ENCODE measurements at places on chromosomes 12 and 14.

DNA sequence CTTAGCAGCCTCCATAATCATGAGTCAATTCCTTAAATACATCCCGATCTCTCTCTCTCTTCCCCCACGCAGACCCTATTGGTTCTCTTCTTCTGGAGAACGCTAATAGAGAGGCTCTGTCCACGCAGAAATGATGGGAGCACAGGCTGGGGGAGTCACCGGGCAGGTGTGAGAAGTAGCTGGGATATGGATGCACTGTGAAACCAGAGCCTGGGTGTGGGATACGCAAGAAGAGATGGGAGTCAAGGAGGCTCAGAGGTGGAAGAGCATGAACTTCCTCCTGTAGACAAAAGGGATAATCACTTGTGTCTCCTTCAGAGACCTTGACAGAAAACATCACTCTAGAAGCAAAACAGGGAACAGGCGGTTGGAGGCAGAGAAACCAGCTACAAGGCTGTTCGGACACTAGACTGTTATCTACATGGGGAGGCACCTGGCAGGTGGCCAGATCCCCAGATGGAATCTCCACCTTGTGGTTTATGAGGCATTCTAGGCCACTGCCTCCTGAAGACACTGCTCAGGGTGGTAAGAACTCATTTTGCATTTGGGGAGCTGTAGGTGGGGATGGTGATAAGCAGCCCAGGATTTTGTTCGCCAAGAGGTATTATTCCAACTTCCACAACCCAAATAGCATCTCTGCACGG is 7.2 kb upstream of the SELPLG start:
- no peak for DNase-seq

DNA sequence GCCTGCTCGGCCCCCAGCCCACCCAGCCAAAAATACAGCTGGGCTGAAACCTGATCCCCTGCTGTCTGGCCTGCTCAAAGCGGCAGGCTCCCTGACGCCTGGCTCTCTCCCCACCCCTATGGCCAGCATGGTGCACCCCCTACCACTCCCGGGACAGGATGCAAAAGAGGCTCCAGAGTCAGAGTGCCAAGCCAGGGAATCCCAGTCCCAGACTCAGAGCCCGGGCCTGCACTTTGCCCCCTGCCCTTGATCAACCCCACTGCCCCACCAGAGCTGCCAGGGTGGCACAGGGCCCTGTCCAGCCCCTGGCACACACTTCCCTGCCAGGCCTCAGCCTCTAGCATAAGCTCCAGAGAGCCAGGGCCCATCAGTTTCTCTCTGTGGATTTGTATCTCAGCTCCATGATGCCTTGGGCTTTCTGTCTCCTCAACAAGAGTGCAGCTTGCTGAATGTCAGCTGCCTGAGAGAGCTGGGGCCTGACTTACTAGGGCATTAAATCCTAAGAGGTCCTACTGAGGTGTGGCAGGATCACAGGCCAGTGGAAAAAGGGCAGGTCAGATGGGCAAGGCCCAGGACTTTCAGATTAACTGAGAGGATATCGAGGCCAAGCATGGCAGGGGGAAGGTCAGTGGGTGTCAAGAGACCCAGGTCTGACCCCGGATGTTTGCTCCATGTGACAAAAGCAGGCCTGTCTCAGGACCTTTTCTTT is 13.9 kb downstream of the ACVRL1 start:
- DNase-seq = no peak

DNA sequence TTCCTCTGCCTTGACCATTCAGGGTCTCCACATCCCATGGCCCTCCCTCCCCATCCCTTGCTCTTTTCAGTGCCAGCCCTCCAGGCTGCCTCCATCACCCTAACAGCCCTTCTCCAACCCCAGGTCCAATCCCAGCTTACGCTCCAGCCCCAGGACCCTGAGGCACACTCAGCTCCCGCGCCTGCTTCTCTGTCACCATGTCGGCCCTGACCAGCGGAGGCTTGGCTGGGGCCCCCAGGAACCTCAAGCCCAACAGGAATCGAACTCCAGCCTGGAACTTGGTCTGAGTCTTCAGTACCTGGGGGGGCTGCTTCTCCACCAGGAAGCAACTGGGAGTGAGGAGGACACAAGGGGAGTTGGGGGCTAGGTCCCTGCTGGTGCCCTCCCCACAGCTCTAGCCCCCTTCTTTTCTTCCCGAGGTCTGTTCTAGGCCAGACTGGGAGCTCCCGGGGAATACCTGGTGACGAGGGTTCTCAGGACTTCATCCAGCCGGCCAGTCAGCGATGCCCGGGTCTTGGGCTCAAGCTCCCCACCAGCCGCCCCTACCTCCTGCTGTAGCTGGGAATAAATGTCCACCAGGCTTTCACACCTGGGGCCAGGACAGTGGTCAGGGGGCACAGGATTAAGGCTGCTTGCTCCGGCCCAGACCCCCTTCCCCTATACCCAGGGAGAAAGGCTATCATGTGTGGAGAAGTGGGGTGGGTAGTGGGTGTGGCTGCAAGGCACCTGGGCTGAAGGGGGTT is 6.0 kb downstream of the STAT6 start:
- DNase-seq = no peak

GRCh38 chr14:52735921-52736489 is 6.0 kb downstream of the STYX start:
- DNase-seq = no peak

GRCh38 chr12:64797156-64797555 is 27.3 kb upstream of the TBC1D30 start:
- DNase-seq = no peak

DNA sequence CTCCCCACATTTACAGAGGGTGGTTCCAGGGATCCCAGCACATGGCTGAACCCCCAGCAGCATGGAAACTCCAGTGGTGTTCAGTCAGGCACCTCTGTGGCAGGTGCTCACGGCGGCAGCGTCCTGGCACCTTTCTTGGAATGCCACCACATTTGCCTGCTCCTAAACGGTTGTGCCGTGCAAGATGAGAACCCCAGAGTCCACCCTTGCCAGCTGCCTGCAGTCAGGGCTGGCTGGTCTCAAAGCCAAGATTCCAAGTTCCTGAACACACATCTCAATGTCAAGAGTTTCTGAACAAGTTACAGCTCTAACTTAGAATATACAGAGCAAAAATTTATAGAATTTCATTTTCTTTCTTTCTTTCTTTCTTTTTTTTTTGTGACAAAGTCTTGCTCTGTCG is 38.7 kb downstream of the DDX51 start:
- DNase-seq = no peak

GRCh38 chr12:45704968-45705367 is 24.5 kb upstream of the ARID2 start:
- no peak for DNase-seq

- DNase-seq = no peak
These were observed 66.3 kb downstream of the TBX5 start for GRCh38 chr12:114339626-114340025.

GRCh38 chr12:54989829-54990228 is 5.3 kb upstream of the TESPA1 start:
- no peak for DNase-seq

DNA sequence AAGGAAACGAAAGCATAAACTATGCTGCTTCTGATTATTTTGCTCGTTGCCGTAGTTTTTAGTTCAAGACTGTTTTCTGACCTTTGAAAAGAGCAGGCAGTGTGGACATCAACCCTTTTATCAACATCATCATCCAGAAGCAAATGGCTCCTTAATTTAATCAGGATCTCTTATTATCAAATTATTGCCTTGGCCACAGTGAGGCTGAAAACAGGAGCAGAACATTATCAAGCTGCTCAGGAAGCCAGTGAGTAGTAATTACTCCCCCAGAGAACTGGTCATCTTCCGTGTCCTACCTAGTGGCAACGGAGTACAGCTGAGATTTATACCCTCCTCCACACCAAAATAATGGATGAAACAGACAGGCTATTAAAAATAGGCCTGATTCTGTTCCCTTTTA is 2.2 kb upstream of the DIABLO start:
- DNase-seq = no peak

DNA sequence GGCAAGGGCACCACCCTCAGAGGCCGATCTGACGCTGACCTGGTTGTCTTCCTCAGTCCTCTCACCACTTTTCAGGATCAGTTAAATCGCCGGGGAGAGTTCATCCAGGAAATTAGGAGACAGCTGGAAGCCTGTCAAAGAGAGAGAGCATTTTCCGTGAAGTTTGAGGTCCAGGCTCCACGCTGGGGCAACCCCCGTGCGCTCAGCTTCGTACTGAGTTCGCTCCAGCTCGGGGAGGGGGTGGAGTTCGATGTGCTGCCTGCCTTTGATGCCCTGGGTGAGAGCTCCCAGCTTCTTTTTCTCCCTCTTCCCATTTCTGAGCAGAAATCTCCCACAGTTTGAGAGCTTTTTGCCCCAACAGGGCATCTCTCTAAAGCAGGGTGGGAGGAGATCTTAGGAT is 1.8 kb downstream of the OAS1 start:
- DNase-seq = no peak

DNA sequence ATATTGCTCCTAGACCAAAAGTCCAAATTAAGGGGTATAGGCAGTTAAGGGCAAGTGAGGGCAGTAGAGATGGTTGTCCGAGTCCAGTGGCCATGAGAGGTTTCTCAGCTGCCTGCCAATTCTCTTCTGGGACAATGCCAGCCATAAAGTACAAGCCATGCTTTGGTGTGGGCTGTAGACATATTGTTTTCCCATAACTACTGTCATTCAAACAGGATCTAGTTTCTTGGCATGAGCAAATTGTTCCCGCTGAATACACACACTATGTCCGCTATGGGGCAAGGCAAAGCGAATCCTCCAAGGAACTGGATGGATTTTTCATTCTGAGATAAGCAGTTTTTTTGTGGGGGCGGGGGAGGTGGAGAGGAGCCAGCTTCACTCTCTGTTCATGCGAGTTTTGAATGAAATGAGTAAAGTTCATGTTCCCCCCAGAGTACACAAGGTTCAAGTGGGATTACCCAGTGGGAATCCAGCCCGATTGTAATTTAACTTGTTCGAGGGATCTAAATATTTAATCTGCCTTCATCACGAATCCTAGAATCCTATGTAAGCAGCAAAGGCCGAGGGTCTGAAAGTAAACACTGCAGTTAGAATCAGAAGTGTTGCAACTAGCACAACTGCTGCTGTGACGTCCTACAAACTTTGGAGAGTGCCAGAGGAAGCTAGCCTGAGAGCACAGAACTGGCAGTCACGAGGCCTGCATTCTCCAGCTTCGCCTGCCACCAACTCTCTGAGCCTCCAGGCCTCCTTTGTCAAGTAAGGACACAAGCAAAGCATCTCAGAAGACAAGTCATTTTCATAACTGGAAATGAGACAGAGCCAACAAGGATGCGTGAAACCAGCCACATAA is 137.0 kb downstream of the CRADD start:
- DNase-seq = no peak

GRCh38 chr14:82385048-82385447 is 851.4 kb upstream of the SEL1L start:
- no peak for DNase-seq

- DNase-seq = no peak
These were observed 593 bp downstream of the UNC119B start for GRCh38 chr12:120710805-120711296.

GRCh38 chr14:32366986-32367385 is 37.9 kb downstream of the AKAP6 start:
- DNase-seq = no peak

DNA sequence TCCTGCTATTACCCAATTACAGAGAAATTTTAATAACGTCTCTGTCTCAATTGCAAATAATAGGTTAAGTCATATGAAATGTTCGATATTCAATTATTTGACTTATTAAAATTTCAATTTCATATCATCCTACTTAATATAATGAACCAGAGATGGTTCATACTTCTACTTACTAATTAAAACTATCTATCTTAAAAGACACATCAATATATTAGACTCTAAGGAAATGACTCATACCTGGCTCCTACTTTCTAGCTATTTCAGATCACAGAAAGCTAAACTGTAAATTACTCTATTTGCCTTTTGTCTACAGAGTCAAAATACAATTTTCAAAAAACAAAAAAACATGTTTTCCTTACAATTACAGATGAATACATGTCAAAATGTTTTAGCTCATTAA is 99.6 kb downstream of the CAPZA3 start:
- no peak for DNase-seq

DNA sequence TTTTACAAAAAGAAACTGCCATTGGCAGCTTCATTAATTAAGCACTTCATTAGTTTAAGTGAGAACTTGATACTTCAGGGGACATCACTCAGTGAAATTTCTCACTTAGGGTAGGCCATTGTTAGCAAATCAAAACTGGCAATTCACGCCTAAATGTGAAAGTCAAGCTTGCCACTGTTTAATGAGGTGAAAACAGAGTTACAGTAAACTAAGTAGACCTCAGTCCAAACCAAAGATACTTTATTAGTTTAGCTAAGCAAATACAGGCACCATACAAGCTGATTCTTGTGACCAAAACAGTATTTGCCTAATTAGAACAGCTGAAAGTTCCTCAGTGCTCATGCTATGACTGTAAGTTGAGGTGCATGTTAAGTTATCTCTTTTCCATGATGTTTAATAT is 176.5 kb upstream of the CPNE8 start:
- DNase-seq = no peak

DNA sequence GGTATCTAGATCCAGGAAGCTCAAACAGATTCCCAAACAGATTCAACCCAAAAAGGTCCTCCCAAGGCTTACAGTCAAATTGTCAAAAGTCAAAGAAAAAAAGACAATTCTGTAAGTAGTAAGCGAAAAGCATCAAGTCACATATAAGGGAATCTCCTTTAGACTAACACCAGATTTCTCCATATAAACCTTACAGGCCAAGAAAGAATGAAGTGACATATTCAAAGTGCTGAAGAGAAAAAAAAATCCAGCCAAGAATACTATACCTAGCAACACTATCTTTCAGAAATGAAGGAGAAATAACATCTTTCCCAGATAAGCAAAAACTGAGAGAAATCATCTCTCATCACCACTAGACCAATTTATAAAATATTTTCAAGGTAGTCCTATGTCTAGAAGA is 79.6 kb upstream of the LGR5 start:
- no peak for DNase-seq

DNA sequence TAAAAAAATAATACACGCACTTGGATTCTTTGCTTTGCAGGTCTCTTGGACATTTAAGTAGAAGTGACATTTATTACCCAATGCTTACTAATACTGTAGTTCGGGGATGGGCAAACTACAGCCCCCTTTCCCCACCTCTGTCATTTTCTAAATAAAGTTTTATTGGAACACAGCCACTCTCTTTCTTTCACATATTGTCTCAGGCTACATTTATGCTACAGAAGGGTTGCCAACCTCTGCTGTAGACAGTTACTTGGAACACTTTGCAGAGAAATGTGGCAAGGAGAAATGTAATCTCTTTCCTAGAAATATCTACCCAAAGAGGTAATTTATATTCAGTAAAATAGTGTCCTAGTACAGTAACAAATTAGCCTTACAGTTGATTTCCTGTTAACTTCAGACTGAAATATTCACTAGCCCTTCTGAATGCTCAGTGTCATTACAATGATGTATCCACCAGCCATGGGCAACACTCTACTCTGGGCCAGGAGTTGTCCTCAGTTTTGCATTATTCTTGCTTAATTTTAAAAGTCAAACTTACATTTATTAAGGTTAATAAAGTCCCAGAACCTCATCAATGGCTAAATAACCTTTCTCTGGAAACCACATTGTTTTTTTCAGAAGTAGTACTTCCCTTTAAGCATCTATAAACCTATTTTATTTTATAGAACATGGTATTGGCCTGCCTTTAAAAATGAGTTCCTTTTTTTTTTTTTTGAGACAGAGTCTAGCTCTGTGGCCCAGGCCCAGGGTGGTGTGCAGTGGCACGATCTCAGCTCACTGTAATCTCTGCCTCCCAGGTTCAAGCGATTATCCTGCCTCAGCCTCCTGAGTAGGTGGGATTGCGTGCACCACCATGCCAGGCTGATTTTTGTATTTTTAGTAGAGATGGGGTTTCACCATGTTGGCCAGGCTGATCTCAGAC is 269.6 kb upstream of the AMIGO2 start:
- DNase-seq = no peak

GRCh38 chr14:102805371-102805891 is 28.2 kb downstream of the TRAF3 start:
- peak; percentile 84 for DNase-seq

Measured in SW480 (cell line).